Central memory CD4-positive, alpha-beta T cell (primary cell): ENCODE measurements at places on chromosomes 5 and 9.
A peak's percentile ranks its signal among the peaks of the same experiment; 100 is the strongest.

- no peak for DNase-seq
Measured at GRCh38 chr5:98320343-98320742, 453.1 kb upstream of the RGMB start.

- DNase-seq: no peak
Measured at GRCh38 chr5:83058726-83059125, 18.5 kb downstream of the TMEM167A start.

- DNase-seq: peak; percentile 40
Measured at GRCh38 chr5:35803191-35803651, 53.5 kb upstream of the IL7R start.

GRCh38 chr9:13109781-13110180, 169.7 kb downstream of the MPDZ start:
- DNase-seq: no peak

- no peak for DNase-seq
Measured at GRCh38 chr9:110571801-110572483, 7.6 kb downstream of the SVEP1 start.

DNA sequence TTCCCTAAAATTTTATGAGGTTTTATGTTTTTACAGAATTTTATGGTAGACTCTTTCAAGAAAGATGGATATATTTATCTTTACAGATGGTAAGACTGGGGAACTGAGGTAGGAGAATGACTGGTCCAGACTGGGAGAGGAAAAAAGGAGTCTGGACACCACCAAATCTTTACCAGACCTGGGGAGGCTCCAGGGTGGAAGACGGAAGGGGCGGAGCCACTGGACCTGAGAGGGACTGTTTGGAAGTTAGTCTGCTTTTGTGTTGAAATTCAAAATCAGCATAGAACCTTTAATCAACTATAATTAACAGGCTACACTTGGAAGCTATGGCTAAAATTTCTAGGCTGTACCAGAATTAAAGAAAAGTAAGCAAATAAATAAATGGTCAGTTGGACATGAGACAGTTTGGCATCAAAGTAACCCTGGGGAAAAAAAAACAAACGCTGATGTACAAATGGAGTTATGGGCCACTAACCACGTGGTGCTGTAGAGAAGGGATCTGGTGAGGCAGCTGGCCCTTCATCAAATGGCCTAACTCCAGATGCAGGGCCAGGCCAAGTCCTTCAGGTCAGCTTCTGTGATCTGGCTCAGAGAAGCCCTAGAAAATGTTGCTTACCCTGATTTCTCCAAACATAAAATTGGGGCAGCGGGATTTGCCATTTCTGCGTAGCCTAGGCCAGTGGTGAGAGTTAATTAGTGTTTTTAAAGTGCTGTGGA, 155.1 kb downstream of the ARSB start:
- no peak for DNase-seq

DNA sequence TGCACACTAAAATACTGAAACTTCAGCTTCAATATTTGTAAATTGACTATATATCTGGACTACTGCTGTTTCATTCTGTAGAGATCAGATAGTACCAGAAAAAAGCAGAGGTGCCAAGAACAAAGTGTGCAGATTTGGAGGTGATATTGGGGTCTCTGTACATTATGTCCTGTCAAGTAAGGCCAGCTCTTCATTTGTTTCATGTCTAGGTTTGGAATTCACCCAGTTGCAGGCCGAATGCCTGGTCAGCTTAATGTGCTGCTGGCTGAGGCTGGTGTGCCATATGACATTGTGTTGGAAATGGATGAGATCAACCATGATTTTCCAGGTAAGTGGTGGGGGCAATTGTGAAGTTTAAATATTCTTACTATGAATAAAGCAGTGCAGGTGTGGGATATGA, 96.9 kb downstream of the NNT start:
- no peak for DNase-seq

GRCh38 chr5:82931110-82931509, 146.1 kb downstream of the TMEM167A start:
- no peak for DNase-seq

DNA sequence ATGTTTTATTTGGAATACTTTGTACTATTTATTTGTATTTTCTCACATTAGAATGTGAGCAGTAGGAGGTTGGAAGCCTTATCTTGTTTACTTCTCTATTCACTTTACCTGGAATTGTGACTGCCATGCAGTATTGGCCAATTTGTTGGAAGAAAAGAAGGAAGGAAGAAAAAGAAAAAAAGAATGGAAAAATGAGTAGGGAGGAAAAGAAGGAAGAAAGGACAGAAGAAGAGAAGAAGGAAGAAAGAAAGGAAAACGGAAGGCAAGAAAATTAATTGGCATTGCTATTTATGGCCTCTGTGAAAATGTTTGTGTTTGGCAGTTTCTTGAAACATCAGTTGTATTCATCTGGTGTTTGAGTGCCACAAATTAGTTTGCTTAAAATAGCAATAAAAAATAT, 575.2 kb upstream of the ZNF608 start:
- no peak for DNase-seq

GRCh38 chr5:178671602-178672144, 44.8 kb upstream of the CLK4 start:
- DNase-seq: no peak

- no peak for DNase-seq
Measured at GRCh38 chr5:122877518-122877917, 32.1 kb downstream of the SNX24 start.

- no peak for DNase-seq
Measured at GRCh38 chr5:35430381-35431162, 187.1 kb upstream of the SPEF2 start.

- DNase-seq: no peak
Measured at GRCh38 chr5:139651043-139651834, 3.1 kb downstream of the CXXC5 start.

- DNase-seq: no peak
Measured at GRCh38 chr5:67677422-67677970, 480.9 kb upstream of the CD180 start.

DNA sequence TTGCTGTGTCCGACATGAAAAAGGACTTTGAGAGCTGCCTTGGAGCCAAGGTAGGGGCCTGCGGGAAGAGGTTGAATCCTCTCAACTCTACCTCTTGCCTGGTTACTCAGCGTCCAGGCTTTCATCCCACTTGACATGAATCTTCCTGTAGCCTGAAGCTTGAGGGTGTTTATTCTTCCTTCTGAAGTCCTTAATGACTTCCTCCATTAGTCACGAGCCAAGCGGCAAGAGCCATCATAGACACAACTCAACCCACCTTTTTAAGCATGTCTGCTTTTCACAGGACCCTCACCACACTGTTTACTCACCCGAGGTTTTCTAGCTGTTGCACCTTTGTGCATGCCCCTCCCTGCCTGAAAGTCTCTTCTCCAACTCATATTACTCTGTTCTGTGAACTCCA, 40.2 kb downstream of the ACO1 start:
- no peak for DNase-seq

DNA sequence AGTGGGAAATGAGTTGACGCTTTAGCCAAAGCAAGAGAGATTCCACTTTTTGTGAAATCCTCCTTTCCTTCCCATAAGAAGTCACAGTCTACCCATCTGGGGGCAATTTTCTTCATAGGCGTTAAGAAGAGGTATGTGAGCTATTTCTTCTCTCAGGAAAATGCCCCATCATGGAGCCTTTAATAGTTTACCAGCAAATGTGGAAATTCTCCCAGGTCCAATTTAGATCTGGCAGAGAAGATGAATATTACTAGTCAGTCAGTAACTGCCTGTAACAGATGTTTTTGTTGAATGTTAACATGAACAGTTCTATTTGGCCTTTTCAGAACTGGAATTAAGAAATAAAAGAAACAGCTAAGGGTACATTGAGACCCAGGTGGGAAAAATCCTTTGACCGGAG, 156.4 kb upstream of the RFX3 start:
- no peak for DNase-seq

- DNase-seq: no peak
Measured at GRCh38 chr5:176533390-176533789, 3.8 kb downstream of the RNF44 start.

DNA sequence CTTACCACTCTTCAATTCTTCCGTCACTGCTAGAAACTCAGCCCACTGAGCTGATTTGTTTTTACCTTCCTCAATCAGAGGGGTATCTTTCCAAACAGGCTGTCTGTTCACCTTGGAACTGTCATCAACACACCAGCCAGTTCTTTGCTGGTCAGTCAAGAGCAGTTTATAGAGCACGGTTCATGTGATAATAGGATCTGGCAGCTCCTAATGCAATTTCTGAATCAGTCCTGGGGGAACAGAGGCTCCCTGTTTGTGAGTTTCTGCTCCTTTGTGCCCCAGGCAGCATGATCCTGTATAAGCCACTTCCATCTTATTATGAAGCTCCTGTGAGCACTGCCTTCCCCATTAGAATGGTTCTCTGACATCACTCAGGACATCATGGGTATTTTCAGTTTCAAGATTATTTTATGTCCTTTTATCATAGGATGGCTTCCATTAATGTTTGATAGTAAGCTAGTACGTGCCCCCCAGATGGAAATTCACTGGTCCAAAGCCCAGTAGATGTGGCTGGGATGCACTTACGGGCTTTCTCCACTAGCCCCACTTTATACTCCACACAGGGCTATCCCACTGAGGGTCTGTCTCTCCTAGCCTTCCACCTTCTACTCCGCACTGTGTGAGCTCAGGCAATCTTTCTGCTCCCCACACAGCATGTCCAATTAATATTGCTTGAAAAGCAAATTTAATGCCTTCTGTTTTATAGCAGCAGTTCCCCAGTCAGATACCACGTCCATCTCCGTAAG, 85.5 kb upstream of the SPIN1 start:
- DNase-seq: no peak

DNA sequence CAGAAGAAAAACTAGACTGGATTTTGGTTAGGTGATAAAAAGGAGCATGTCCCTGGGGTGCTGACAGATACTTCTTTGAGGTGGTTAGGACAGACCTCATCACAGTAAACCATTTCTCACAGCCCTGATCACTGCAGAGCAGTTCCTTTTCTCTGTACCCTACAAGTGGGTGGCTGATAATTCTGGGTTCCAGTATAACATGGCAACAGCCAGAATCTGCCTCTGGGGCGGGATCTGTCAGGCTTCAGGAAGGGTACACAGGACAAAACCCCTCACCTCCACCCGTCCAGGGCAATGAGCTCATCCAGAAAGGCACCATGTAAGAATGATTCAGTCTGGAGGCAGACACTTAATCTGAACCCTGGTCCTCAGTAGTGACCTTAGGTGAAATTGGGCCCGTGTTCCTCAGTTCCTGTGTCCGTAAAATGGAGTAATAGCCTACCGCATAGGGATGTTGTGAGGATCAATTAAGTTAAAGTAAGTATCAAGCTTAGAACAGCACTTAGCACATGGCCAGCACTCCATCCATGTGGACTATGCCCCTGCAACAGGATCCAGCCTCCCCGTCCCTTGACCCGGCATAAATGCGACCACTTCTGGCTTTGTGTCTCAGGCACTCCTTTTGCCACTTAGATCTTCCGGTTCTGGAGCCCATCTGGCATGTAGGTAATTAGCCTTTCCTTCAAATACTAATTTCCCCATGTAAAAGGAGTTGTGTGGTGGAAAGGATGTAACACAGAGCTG, 129.2 kb downstream of the LHFPL2 start:
- no peak for DNase-seq

DNA sequence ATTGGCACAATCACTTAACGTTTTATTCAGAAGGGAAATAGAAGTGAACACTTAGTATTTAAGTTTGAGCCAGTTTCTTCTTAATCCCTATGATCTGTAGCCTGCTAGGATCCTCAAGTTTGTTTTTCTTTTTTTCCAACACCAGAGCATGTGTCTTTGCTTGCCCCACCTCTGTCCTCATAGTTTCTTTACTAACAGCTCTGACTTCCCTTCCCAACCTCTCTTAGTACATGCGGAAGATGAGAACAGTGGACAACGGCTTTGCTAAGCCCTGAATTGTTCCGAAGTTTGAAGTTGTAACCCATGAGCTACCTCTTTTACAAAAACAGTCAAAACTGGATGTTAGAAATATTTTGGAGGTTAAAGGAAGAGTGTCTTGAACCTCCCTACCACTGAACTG, 61.7 kb upstream of the TAF11L2 start:
- no peak for DNase-seq

DNA sequence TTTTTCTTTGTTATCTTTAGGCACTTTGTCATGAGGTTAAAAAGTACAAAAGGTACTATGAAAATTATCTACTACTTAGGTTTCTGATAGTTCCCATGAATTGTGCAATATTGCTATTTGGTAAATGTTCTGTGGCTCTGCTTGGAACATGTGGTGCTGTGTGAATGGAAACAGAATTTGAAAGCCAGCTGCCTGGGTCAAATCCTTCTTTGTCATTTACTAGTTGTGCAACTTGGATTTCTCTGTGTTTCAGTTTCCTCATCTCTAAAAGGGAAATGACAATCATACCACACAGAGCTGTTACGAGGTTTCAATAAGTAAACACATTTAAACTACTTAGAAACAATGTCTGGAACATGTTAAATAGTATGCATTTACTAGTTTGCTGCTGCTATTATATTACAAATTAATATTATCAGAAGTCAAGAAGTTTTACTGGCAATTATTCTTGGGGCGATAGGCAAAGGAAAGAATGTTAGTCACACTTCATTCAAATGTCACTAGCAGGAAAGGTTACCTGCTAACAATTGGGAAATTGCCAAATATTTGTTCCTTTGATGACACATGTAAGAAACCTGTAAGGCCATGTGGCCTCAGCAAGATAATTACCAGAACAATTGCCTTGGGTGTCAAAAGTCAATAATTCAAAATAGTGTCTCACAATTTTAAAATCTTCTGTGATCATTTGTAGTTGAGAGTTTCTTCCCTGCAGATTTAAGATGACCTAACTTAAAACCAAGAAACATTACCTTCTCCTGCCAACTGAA, 184.8 kb downstream of the KIAA0825 start:
- DNase-seq: no peak

- no peak for DNase-seq
Measured at GRCh38 chr5:146944764-146945616, 66.4 kb upstream of the PPP2R2B start.
